Prostate gland (tissue), 2 donors: ENCODE measurements at places on chromosomes 13 and 19. TPM values are rescaled to one million over a fixed set of nuclear protein-coding genes. Genes with fewer than 3 reads are reported as not detected.

Gene CALR3
- total RNA-seq = 10.1 TPM

Gene GRK1
- not detected for total RNA-seq

Gene ETHE1
- total RNA-seq = 122 TPM

Gene IL17D
- total RNA-seq = 1.5 TPM

Gene SLITRK6
- 7.6 TPM for total RNA-seq

Gene KLK15
- 4.0 TPM for total RNA-seq

Gene NECTIN2
- 279 TPM for total RNA-seq

Gene CYP2A6
- 1.1 TPM for total RNA-seq

Gene CLEC17A
- total RNA-seq = 1.0 TPM

DNA sequence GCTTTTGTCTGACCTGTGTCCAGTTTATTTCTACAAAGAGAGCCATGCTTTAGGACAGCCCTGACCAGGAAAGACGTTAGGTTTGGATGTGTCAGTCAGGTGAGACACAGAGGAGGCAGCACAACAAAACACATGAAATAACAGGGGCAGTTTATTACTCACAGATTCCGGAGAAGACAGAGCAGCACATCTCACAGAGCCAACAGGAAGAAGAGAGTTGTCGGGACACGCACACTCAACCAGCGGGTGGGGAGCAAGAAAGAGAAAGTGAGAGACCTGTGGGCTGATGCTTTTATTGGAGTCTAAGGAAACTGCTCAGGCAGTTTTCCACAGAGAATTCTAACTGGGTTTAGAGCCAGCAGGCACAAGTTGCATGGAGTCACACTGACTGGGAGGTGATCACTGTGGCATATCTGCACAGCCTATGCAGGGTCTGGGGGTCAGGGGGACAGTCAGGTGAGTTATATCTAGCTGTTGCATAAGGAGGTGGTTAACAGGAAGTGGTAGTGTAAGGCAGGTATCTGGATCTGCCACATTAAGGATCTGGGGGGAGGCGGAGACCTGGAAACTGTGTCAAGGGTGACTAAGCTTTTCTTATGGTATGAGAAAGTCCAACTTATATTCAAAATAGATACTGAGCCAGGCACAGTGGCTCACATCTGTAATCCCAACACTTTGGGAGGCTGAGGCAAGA is 24.1 kb upstream of the CEACAM20 start:
- no peak for DNase-seq
- no peaks in the 10 kb centered on the region for H3K4me1 ChIP-seq
- H3K36me3 ChIP-seq = no peaks in the 10 kb centered on the region
- no peak overlapping the region for H3K27ac ChIP-seq
- no peaks in the 10 kb centered on the region for H3K27me3 ChIP-seq
- H3K4me3 ChIP-seq = no peak overlapping the region

DNA sequence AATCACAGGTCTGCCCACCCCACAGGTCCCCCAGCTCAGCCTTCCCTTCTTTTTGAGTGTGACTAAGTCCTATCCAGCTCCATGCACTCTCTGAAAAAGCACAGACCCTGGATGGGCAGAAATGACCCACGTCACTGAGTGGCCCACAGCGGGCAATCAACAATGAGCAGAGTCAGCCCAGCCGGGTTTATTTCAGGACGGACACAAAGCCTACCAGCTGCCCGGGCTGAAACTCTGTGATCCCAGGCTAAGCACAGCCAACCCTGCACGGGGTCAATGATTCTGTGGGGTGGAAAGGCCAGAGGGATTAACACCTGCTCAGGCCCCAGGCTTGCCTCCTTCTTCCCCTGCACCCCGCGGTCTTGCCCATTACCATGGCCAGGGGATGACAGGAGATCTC is 8.4 kb downstream of the NAPA start:
- H3K36me3 ChIP-seq = peaks cover 9% of the 10 kb centered on the region
- H3K4me1 ChIP-seq = peaks cover 49% of the 10 kb centered on the region
- H3K27me3 ChIP-seq = no peaks in the 10 kb centered on the region
- no peak overlapping the region for H3K4me3 ChIP-seq
- H3K27ac ChIP-seq = peak overlapping the region; percentile 97

GRCh38 chr13:90454002-90454636 is 893.4 kb upstream of the MIR17HG start:
- H3K4me3 ChIP-seq = no peak overlapping the region
- H3K27me3 ChIP-seq = no peaks in the 10 kb centered on the region
- no peaks in the 10 kb centered on the region for H3K36me3 ChIP-seq

DNA sequence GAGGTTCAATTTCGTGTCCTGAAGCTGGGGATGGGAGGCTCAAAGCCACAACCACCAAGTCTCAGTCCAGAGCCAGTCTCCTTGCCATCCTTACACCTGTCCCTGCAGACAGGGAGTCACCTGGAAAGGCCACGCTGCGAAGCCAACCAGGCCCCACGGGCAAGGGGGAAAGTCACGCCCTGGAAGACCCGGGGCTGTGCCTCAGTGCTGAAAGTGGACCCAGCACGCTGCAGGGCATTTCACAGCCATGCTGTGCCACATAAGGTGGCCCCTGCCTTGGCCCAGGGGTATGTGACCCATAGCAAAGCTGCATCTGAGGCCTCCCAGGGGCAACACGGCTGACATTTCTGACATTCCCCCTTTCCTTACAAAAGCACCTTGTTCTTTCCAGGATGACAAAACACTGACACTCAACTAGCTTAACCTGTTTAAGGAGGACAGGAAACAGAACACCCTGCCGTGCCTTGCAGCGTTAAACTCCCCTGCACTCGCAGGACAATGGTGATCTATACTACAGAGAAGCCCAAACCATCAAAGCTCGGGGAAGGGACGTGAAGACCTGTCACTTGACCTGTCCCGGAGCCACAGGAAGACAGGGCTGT is 14.8 kb downstream of the CHERP start:
- H3K36me3 ChIP-seq = peaks cover 76% of the 10 kb centered on the region
- H3K27ac ChIP-seq = no peak overlapping the region
- DNase-seq = no peak
- no peaks in the 10 kb centered on the region for H3K27me3 ChIP-seq

GRCh38 chr13:101018720-101019119 is 344.1 kb upstream of the TMTC4 start:
- no peak for DNase-seq
- no peaks in the 10 kb centered on the region for H3K36me3 ChIP-seq
- H3K27ac ChIP-seq = no peak overlapping the region
- H3K4me1 ChIP-seq = no peaks in the 10 kb centered on the region
- no peaks in the 10 kb centered on the region for H3K27me3 ChIP-seq
- H3K4me3 ChIP-seq = no peak overlapping the region

GRCh38 chr19:45293682-45294081 is 29.0 kb downstream of the CKM start:
- H3K27me3 ChIP-seq = no peaks in the 10 kb centered on the region
- no peak for DNase-seq
- no peaks in the 10 kb centered on the region for H3K4me1 ChIP-seq
- H3K27ac ChIP-seq = no peak overlapping the region
- H3K4me3 ChIP-seq = no peak overlapping the region
- H3K36me3 ChIP-seq = no peaks in the 10 kb centered on the region

GRCh38 chr13:42384265-42384664 is 112.3 kb downstream of the AKAP11 start:
- no peak overlapping the region for H3K27ac ChIP-seq
- H3K27me3 ChIP-seq = no peaks in the 10 kb centered on the region
- H3K4me1 ChIP-seq = no peaks in the 10 kb centered on the region
- H3K36me3 ChIP-seq = no peaks in the 10 kb centered on the region
- no peak for DNase-seq

DNA sequence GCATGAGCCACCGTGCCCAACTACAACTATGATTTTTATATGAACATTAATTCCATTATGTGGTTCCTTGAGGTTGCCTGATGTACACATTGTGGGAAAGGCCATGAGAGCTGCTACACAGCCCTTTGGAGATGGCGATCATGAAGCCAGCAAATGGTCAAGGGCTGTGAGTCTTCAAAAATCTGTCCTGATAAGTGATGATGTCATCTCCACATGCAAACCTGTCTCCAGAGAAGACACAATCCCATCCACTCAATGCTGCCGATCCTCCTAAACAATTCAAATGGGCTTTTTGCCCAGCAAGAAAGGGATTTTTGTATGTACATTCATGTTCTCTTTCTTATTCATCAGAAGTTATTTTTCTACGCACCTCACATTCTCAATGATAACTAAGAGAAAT is 17.6 kb downstream of the SIGLEC7 start:
- no peaks in the 10 kb centered on the region for H3K4me1 ChIP-seq
- no peaks in the 10 kb centered on the region for H3K36me3 ChIP-seq
- no peak for DNase-seq

DNA sequence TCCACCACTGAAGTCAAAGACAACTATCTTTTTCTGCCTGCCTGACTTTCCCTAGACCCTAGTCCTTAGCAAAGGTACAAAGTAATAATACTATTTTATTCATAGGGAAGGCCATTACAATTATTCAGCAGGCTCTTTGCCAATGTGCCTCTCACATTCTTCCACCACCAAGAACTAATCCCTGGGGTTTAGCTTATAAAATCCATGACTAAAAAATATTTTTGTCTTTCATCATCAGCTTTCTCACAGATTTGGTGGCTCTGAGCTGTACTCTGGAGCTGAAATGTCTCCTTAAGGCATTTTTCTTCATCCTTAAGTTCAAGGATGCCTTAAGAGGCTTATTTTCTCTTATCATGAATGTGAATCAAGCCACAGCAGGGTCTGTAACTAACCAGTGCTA is 96.1 kb downstream of the OXGR1 start:
- no peaks in the 10 kb centered on the region for H3K4me1 ChIP-seq
- no peak overlapping the region for H3K4me3 ChIP-seq
- no peak for DNase-seq
- H3K27me3 ChIP-seq = no peaks in the 10 kb centered on the region

- no peak overlapping the region for H3K4me3 ChIP-seq
- H3K27me3 ChIP-seq = no peaks in the 10 kb centered on the region
- H3K27ac ChIP-seq = no peak overlapping the region
- H3K4me1 ChIP-seq = no peaks in the 10 kb centered on the region
Observed at GRCh38 chr13:37164635-37165034, 59.2 kb upstream of the CSNK1A1L start.

- no peak overlapping the region for H3K27ac ChIP-seq
- H3K4me3 ChIP-seq = no peak overlapping the region
- no peaks in the 10 kb centered on the region for H3K4me1 ChIP-seq
- H3K27me3 ChIP-seq = no peaks in the 10 kb centered on the region
- no peaks in the 10 kb centered on the region for H3K36me3 ChIP-seq
Observed at GRCh38 chr13:109655206-109655600, 131.2 kb downstream of the IRS2 start.

- H3K4me3 ChIP-seq = no peak overlapping the region
- no peaks in the 10 kb centered on the region for H3K4me1 ChIP-seq
- DNase-seq = no peak
- H3K27ac ChIP-seq = no peak overlapping the region
- H3K27me3 ChIP-seq = no peaks in the 10 kb centered on the region
Observed at GRCh38 chr13:37526710-37527473, 71.7 kb downstream of the POSTN start.

DNA sequence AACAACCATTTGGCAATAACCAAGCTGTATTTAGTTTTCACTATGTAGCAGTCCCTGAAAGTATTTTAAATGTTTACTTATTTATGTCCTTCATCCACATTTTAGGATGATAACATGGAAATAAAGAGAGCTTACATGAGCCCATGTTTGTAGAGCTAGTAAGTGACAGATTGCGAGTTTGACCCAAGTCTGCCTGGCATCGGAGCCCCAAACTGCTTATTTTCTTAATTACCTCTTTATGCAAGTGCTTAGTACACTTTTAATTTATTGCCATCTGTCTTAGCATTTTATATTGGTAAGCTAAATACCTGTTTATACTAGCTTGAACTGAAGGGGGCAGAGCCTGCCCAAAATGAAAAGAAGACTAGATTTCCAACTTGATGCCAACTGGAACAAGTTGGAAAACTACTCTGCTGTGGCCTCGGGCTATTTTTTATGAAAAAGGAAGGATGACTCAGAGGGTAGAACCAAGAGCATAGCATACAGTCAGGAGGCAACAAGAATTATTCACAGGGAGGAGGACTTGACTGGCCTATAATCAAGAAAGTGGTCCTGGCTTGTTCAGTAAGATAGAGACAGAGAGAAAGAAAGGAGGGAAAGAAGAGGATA is 150.2 kb downstream of the NDFIP2 start:
- peak; percentile 72 for DNase-seq
- H3K4me3 ChIP-seq = no peak overlapping the region
- no peaks in the 10 kb centered on the region for H3K4me1 ChIP-seq
- H3K36me3 ChIP-seq = no peaks in the 10 kb centered on the region
- H3K27ac ChIP-seq = no peak overlapping the region
- no peaks in the 10 kb centered on the region for H3K27me3 ChIP-seq

GRCh38 chr19:2547033-2547680 is 71.2 kb downstream of the GADD45B start:
- DNase-seq = no peak
- no peak overlapping the region for H3K4me3 ChIP-seq
- no peaks in the 10 kb centered on the region for H3K27me3 ChIP-seq
- H3K4me1 ChIP-seq = peaks cover 26% of the 10 kb centered on the region
- H3K27ac ChIP-seq = no peak overlapping the region

DNA sequence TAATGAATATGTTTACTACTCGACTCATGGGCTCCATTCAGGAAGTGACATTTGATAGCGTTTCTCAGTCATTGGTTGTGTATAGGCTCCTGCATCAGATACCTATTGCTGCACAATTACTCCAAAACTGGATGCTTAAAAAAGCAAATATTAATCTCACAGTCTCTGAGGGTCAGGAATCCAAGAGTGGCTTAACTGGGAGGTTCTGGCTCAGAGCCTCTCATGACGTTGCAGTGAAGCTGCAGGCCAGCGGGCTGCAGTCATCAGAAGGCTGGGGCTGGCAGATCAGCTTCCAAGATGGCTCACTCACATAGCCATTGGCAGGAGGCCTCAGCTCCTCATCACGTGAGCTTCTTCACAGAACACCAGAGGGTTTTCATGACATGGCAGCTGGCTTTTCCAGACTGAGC is 525.1 kb upstream of the NBEA start:
- H3K36me3 ChIP-seq = no peaks in the 10 kb centered on the region
- no peak overlapping the region for H3K27ac ChIP-seq
- H3K27me3 ChIP-seq = no peaks in the 10 kb centered on the region

- no peaks in the 10 kb centered on the region for H3K36me3 ChIP-seq
- no peaks in the 10 kb centered on the region for H3K4me1 ChIP-seq
- DNase-seq = no peak
- no peak overlapping the region for H3K27ac ChIP-seq
Observed at GRCh38 chr13:97342136-97342535, 91.8 kb upstream of the RAP2A start.

GRCh38 chr13:29907670-29908069 is 57.3 kb upstream of the UBL3 start:
- H3K4me3 ChIP-seq = no peak overlapping the region
- H3K27me3 ChIP-seq = no peaks in the 10 kb centered on the region
- no peak for DNase-seq

GRCh38 chr19:29303719-29304090 is 90.8 kb upstream of the UQCRFS1 start:
- DNase-seq = no peak
- no peak overlapping the region for H3K27ac ChIP-seq
- H3K36me3 ChIP-seq = no peaks in the 10 kb centered on the region
- no peaks in the 10 kb centered on the region for H3K27me3 ChIP-seq
- no peak overlapping the region for H3K4me3 ChIP-seq
- H3K4me1 ChIP-seq = no peaks in the 10 kb centered on the region

- no peaks in the 10 kb centered on the region for H3K36me3 ChIP-seq
- H3K27ac ChIP-seq = no peak overlapping the region
- H3K4me1 ChIP-seq = no peaks in the 10 kb centered on the region
Observed at GRCh38 chr19:19081642-19082151, 17.9 kb downstream of the SLC25A42 start.

GRCh38 chr19:43784241-43784980 is 3.6 kb upstream of the KCNN4 start:
- no peaks in the 10 kb centered on the region for H3K36me3 ChIP-seq
- H3K4me3 ChIP-seq = no peak overlapping the region
- H3K27ac ChIP-seq = no peak overlapping the region
